ENCODE measurements at places on chromosomes 1 and 21.

DNA sequence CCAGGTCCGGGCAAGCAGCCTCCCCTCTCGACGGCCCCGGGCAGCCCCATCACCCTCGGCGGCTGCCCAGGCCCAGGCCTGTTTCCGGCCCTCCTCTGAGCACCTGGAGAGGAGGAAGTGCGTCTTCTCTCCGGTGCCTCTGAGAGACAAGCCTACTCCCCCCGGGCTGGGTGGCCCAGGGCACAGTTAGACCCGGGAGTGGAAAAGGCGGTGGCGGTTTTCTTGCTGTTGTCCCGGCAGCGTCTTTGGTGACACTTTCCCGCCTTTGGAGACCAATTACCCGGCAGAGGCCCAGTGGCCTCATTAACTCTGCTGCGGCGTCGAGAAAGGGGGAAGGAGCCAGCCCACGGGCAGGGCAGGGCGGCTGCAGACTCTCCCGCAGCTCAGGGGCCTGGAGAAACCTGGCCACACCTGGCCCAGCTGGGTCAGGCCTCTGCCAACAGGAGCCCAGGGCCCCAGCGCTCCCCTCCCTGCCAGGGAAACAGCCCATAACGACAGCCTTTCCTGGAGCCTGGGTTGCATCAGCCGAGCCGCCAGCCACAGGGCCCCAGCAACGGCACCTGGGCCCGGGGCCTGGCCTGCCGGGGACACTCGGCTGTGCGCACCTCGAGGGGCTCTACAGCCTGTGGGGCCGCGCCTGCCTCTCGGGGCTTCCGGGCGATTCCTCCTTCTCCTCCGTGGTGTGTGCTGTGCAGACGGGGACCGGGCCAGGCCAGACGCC, 28.4 kb upstream of the C1orf159 start:
- no peak for DNase-seq

GRCh38 chr1:9311479-9311878, 18.8 kb downstream of the SPSB1 start:
- DNase-seq: no peak

GRCh38 chr1:198079432-198079951, 77.3 kb upstream of the NEK7 start:
- no peak for DNase-seq

- no peak for DNase-seq
Observed at GRCh38 chr1:182823220-182823619, 15.9 kb upstream of the DHX9 start.

DNA sequence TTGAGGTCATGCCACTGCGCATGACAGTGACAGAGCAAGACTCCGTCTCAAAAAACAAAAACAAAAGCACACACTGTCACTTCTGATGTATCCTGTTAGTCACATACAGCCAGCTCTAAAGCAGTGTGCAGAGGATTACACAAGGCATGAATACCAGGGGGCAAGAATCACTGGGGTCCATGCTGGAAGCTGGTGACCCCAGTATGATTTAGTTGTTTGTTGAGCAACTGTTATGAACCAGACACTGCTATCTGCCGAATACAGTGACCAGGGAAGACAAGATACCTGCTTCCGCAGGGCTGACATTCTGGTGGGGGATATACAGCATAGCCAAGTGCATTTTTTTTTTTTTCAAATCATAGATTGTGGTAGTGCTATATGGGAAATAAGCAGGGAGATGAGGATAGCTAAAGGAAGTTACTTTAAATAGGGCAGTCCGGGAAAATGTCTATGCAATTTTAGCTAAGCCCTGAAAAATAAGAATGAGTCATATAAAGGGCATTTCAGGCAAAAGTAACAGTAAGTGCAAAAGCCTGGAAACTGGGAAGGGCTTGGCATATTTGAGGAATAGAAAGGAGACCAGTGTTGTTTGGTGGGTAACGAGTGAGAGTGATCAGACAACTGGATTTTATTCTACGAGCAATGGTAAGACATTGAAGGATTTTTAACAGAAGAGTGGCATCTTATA, 69.7 kb downstream of the ADSS2 start:
- DNase-seq: no peak

All from left renal cortex interstitium (tissue), 4 donors.